ENCODE measurements at places on chromosomes 16 and 17.

GRCh38 chr17:19275457-19276127 lies 38.4 kb downstream of the EPN2 start:
- no peak for DNase-seq

- peak; percentile 80 for DNase-seq
Observed at GRCh38 chr16:85296859-85297660, 184.8 kb upstream of the CIBAR2 start.

DNA sequence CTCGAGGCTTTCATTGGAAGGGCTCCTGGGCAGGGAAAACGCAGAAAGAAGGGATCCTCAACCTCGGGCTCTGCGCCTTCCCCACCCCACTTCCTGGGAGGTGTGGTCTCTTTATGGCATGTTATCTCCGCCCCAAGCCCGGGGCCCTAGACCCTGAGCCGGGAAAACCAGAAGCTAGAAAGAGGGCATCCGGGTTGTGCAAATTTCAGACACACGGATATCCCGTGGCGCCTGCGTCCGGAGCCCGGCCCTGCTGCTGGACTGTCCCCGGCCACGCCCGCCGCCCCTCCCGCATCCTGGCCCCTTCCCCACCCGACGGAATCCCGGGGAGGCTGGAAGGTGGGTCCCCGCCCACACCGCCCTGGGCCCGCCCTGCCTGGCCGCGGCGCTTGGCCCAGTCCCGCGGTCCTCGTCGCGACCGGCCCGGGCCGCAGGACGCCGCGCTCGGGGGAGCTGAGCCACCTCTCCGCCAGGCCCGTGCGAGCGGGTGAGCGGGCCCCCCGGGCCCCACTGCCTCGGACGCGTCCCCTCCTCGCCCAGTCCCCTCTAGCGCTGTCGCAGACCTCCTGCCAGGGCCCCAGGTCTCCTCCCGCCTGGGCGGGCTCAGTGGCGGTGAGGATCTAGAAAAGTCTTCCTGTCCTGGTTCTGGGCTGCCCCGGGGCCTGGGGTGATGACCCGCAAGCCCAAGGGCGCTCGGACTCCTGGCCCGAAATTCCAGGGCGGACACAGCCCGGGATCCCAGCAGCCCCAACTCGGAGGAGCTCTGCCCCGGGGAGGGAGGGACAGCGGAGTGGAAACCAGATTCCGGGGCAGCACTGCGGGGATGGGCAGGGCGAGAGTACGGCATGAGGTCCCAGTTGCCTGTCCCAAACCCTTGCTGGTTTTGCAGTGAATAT lies at the start of gene SLC16A5:
Gene SLC16A5 (plus strand): TSS at position 397 of the 896 bp plus-strand sequence. CDS start 5,683 bp downstream, outside the sequence.
- DNase-seq, result peak; percentile 98

DNA sequence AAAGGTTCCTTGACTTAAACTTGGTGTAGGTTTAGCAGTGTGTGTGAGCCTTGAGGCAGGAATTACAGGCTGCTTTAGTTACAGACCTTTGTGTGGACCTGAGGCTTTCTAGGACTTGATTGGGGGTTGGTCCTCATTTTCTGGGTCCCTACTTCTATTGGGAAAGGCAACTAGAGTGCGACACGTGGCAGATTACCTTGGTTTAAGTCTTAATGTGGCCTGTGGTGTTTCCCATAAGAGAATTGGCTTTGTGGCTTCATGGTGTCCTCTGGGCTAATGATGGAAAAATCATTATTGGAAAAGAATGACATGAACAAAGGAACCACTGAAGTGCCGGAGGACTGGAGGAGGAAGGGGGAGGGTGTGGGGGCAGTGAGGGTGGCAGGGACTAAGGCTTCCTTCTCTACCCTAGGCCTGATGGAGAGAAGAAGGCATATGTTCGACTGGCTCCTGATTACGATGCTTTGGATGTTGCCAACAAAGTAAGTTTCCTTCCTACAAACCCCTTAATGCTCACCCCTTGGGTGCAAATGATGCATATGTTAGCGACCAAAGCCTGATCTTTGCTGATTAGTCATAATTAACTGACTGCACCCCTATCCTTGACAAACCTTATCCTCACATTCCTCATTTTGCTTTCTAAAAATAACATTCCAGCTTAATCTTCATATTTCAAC lies 2.7 kb downstream of the TLCD1 start:
- no peak for DNase-seq

GRCh38 chr16:30691907-30692306 lies 7.1 kb upstream of the SRCAP start:
- no peak for DNase-seq

- DNase-seq, result no peak
Observed at GRCh38 chr16:8655184-8655717, 19.2 kb upstream of the ABAT start.

DNA sequence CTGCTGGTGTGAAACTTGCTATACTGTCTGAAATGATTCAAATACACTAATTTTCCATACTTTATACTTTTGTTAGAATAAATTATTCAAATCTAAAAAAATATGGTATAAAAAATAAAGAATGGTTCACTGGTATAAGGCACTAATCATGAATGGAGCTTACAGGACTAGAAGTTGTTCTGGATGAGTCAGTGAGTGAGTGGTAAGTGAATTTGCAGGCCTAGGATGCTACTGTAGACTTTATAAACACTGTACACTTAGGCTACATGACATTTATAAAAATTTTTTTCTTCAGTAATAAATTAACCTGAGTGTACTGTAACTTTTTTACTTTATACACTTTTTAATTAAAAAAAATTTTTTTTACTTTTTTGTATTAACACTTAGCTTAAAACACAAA lies 95.5 kb downstream of the MAP2K4 start:
- DNase-seq, result no peak

DNA sequence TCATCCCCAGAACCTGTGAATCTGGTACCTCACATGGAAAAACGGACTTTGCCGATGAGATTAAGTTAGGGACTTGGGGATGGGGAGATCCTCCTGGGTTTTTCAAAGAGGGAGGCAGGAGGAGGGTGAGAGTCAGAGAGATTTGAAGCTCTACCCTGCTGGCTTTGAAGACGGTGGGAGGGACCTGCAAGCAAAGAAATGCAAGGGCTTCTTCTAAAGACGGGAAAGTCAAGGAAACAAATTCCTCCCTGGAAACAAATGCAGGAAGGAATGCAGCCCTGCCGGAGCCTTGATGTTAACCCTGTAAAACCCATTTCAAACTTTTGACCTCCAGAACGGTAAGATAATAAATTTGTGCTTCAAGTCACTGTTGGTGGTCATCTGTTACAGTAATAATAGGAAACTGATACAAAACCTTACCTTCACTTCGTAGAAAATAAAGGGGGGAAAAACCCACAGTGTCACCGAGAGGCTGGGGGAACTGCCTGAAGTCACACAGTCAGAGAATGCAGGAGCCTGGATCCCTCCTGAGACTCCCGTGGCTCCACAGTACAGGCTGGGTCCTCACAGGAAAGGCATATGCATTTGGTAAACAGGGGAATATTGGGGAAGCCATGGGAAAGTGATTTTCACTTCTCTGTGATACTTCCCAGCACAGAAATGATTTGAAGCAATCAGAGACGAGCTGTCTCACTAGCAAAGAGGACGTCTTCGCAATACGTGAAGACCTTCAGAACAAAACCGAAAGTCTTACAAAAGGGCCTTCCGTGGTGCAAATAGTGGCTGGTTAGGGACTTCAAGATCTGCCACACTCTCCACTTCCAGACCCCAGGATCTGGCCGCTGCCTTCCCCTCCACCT lies 58.9 kb upstream of the CLEC3A start:
- no peak for DNase-seq

GRCh38 chr17:68572138-68572842 lies 28.9 kb downstream of the FAM20A start:
- no peak for DNase-seq

DNA sequence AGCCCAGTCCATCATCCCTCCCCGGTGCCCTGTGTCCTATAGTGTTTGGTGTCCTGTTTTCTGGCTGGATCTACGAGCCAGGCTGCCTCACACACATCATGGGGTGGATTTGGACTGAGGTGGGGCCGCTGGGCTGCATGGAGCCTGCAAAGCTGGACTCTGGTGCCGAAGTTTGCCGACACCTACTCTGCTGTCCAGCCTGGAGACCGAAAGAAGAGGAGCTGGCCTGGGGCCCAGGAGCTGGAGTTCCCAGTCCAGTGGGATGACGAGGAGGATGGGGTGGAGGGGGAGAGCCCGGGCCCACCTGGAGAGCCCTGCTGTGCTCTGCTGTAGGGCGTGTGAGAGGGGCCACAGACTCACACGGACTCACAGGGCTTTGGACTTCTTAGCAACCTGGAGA lies 40.3 kb upstream of the ENPP7 start:
- no peak for DNase-seq

- no peak for DNase-seq
Observed at GRCh38 chr17:66276328-66276937, 26.0 kb upstream of the PRKCA start.

GRCh38 chr17:17836818-17837379 lies at the start of gene SREBF1:
Gene SREBF1 (minus strand): TSS chr17:17836986. CDS start chr17:17836817, 169 bp downstream.
- peak; percentile 85 for DNase-seq

DNA sequence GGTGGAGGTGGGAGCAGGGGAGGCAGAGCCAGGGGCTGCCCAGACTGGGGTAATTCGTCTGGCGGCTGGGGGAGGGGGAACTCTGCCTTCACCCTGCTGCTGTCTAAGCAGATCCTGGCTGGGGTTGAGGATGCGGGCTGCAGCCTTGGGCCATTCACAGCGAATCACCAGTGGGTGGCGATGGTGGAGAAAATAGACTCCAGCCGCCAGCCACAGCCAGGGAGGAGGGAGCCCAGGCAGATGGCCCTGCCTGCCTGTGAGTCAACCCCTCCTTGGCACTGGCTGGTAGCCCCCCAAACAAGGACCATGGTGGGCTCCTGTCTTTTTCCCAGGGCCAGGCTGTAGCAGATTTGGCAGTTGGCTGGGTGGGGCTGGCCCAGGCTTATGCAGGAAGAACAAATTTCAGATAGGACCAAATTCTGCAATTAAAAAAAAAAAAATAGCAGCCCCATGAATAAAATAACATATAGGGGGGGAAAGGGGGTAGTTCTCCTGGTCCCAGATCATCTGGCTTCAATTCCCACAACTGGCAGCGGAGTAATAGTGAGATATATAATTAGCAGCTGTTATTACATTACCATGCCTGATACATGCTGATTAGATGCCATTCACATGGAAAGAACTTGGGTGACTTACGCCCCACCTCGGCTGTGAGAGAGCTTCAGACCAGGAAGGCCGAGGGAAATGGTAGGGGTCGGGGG lies 41.5 kb upstream of the CDH5 start:
- no peak for DNase-seq

DNA sequence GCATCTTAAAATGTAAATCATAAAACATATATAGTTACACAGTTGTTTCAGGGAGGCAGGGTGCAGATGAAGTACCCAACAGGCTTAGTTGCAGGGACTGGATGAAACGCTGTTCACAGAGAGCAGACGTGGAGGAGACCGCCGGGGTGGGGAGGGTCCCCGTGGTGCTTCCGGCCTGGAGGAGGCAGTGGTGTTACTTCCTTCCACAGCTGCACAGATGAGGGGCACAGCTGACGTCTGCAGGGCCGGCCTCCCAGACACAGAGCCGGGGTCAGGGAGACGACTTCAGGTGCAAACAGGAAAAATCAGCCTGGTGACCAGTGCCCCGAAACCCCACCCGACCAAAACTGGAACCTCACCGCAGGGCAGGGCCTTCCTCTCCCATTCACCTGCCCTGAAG lies 17.1 kb downstream of the SPIRE2 start:
- no peak for DNase-seq

GRCh38 chr16:67864594-67864993 lies 8.3 kb upstream of the EDC4 start:
- no peak for DNase-seq

DNA sequence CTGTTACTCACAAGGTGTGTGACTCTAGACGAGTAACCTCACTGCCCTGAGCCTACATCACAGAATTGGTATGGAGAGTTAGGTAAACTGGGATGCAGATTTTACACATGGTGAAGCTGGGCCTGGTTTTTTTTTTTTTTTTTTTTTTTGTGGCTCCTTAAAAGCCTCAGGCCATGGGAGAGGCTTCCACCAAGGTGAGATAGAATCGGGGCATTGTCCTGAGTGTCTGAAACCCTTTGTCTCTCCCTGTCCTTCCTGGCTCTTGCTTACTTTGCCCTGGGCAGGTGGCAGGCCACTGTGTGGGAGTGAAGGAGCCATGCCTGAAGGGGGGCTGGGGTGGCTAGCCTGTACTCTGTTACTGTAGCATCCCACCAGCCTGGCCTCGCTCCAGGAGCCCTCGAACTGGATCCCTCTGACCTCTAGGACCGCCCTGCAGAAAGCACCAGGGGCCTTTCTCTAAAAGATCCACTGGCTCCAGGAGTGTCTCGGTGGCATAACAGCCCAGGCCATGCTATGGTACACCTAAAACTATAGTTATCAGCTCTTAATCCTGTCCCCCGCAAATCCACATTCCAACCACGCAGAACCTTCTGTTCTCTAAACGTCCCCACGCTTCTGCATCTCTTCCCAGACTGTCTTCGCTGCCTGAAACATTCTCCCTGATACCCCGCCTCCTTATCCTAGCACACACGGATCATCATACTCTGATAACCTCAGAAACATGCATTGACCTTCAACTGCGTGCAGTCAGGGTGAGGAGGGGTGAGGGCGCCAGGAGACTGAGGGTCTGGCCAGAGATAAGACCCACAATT lies 1.7 kb upstream of the SLC13A2 start:
- no peak for DNase-seq

DNA sequence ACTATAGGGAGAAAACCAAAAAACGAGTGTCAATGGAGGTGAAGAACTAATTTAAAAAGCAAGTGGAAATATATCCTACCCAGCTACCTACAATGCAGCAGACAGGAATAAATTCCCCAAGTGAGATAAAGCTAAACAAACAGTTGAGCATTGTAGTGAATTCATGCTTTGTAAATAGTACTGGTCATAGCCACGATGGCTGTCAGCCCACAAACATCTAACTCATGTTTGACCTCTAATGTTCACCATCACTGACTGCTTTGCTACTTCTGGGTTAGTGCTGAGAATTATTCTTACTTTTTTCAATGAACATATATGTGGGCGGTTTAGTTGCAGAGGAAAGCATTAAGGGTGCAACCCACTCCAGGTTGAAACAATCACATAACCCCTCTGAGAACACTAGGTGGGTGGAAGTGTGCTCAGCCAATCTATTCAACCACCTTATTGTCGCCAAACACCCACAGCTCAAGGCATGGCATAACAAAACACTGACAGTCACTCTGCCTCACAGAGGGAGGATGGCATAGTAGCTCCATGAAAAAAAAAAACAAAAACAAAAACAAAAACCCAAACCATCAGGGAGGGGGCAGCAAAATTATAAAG lies 264.1 kb downstream of the ZFHX3 start:
- no peak for DNase-seq

DNA sequence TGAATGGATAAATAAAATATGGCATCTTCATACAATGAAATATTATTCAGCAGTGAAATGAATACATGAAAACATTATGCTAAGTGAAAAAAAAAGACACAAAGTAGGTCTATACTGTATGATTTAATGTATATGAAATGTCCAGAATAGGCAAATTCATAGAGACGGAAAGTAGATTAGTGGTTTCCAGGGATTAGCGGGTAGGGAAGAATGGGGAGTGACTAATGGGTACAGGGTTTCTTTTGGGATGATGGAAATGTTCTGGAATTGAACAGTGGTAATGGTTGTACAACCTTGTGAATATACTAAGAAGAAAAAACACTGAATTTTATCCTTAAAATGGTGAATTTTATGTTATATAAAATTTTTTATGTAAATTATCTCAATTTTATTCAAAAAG lies 8.5 kb upstream of the MYCBPAP start:
- no peak for DNase-seq
